Skin of body (tissue), 3 donors: ENCODE measurements at places on chromosomes 3 and 15. TPM values are rescaled to one million over a fixed set of nuclear protein-coding genes. Genes with fewer than 3 reads are reported as not detected.

GRCh38 chr3:20091331-20092047, 51.2 kb downstream of the KAT2B start:
- no peak for DNase-seq

DNA sequence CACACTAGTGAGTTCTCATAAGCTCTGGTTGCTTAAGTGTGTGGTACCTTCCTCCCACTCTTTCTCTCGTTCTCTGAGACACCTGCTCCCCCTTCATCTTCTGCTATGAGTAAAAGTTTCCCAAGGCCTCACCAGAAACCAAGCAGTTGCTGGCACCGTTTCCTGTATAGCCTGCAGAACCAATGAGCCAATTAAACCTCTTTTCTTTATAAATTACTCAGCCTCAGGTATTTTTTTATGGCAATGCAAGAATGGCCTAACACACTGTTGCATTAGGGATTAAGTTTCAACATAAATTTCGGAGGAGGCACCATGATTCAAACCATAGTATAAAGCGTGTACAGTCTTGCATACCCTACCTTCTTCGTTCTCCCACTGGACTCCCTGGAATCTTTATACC, 252.3 kb upstream of the CHRM5 start:
- no peak for DNase-seq

DNA sequence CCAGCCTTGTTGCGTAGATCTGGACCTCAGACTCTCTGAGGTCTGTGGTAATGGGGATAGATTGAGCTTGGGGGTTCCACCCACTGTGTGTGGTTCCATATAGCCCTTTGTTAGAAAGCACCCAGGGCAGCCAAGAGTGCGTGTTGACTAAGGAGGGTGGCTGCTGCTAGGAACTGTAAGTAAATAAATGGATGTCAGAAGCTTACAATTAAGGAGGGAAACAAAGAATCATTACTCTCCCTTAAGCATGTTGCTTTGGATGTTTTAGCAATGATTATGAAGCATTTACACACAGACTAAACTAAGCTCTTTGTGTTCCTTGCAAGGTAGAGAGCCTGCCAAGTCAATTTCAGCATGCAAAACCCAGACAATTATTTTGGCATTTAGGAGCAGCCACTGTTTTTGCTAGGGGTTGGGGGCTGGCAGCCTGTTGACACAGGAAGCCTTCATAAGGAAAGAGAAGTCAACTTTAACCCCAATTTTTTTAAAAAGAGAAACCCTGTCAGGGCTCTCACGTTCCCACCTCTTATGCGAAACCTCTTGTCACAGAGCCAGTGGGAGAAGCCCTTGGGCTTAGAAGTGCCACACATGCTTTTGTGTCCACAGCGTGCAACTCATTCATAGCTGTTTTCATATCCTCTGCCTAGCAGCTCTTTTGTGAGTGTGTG, 127.8 kb downstream of the CMSS1 start:
- peak; percentile 75 for DNase-seq

GRCh38 chr3:58900386-58900785, 149.4 kb downstream of the CFAP20DC start:
- no peak for DNase-seq

- DNase-seq, result no peak
These were observed 22.5 kb downstream of the DMXL2 start for GRCh38 chr15:51600114-51600513.

GRCh38 chr3:149020839-149021252, 29.5 kb downstream of the GYG1 start:
- no peak for DNase-seq

DNA sequence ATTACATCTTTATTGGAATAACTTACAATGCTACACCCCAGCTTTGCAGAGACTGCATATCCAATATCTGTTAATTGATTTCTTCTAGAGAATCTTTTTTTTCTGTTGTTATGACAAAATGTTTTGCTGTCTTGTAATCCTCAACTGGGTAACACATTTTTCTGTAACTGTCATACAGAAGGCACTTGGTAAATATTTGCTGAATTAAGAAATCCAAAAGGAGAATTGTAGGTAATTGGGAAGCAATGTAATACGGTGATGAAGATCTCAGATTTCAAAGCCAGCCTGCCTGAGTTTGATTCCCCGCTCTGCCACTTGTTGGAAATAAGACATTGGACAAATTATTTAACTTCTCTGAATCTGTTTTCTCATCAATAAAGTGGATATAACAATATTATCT, 169.1 kb downstream of the WDR72 start:
- DNase-seq, result no peak

- no peak for DNase-seq
These were observed 761.4 kb downstream of the NAALADL2 start for GRCh38 chr3:175620532-175620931.

Gene ACKR2
- total RNA-seq, result 1.6 TPM

Gene ATP13A5
- total RNA-seq, result 3.7 TPM

Gene AHSG
- total RNA-seq, result not detected

Gene CYP11A1
- 0.69 TPM for total RNA-seq

Gene SMAD6
- 16.2 TPM for total RNA-seq
